ENCODE measurements at places on chromosomes 12 and 14. TPM values are rescaled to one million over a fixed set of nuclear protein-coding genes. Genes with fewer than 3 reads are reported as not detected.

DNA sequence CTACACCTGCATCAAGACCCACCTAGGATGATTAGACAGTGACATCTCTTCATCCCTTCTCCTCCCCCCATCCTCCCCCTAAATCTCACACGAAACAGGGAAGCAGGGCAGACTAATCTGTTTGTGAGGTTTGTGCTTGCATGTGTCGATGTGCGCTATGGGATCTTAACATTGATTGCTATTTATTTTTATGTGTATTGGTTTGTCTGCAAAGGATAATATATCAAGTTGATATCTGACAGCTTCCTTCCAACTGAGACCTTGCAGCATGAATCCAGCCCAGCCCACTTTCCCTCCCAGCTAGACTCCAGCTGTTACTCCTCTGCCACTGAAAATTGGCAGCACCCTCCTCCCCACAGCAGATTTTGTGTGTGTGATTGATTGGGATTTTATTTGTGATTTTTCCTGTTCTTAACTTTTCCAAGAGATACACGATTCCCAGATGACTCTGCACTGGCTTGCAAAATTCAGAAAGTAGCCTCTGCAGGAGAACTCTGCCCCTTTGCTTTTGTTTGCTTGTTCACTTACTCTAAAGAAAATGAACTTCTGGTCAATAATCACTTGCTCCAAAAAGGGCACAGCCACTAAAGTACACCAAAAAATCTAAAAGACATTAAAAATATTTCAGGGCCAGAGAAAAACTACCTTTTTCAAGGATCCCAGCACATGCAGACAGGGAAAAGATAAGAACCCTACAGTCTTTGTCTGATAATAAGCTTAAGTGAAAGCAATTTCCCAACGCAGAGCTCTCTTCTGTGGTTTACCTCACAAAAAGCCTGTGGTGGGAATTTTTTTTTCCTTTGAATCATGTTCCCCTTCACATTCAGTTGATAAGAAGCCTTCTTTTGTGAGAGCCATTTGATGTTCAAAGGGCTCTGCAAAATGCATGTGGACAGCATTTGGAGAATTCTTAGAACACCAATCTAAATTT is 222.1 kb downstream of the RPS29 start:
- DNase-seq: no peak

DNA sequence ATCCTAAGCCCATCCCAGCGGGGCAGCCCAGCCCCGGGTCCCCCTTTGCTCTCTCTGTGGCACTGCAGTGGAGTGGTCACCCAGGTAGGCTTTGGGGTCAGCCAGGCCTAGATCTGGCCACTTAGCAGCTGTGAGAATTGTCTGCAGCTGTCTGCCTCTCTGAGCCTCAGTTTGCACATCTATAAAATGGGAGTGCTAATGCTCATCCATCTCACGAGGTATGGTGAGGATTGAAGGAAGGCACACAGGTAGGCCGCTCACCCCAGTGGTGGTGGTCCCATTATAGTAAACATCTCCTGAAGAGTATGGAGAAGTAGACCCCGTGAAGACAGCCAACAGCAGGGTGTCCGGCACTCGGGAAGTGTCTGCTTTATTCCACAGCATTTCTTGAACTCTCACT is 9.2 kb downstream of the FOXN4 start:
- DNase-seq: no peak

DNA sequence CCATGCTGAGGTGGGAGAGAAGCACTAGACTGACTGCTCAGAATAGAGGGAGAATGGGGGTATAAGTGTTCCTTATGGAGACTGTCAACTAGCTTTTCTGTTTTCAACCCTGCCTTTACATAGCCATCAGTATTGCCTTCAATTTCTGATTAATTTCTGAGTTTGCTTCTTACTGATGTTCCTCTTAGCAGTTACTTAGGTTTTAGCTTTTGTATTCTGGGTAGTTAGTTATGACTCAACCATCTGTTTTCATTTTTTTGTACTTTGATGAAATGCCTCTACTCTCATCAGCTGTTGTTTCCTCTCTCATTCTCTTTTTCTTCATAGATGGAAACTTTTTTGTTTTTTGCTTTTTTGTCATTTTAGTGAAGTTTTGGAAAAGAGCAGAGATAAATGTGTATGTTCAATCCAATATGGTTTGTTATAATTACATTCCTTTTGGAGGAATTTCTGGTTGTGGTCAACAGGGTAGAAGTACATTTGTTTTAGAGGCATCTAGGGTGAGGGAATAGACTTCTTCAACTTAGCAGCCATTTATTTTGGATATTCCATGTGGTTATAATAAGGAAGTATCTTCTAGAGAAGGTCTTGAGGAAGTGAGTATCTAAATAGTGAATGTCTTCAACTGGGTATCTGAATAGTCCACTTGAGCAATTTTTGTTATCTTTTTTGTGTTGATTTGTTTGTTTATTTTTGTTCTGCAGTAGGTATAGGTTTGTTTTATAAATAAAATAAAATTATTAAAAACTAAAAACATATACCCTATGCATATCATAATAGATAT is 29.6 kb downstream of the PMCH start:
- DNase-seq: no peak

Gene SERPINA9
- not detected for polyA plus RNA-seq

Gene OASL
- polyA plus RNA-seq: 0.10 TPM

Gene FOXG1
- 0.03 TPM for polyA plus RNA-seq

Gene EMP1
- 97.8 TPM for polyA plus RNA-seq

All from left kidney (tissue), 8 donors.